ENCODE measurements at places on chromosomes 1 and 21.

DNA sequence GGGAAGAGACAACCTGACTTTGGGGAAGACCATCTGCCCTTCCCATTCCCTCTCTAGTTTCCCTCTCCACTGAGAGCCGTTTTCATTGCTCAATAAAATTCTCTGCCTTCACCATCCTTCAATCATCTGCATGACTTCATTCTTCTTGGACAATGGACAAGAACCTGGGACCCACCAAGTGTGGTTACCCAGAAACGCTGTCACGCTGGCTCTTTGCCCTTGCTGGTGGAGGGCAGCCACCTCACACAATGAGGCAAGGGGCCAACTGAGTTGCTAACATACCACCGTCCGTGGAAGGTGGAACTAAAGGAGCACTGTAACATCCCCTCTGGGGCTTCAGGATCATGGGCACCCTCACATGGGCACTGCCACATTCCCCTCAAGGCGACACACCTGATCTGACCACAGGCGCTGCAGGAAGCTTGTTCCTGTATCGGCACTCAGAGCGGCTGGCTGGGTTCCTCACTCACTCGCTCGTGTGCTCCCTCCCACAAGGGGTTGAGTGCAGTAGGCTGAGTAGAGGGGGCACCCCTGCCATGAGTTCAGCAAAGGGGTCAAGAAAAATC, 652.4 kb downstream of the PLPP3 start:
- DNase-seq, result no peak

DNA sequence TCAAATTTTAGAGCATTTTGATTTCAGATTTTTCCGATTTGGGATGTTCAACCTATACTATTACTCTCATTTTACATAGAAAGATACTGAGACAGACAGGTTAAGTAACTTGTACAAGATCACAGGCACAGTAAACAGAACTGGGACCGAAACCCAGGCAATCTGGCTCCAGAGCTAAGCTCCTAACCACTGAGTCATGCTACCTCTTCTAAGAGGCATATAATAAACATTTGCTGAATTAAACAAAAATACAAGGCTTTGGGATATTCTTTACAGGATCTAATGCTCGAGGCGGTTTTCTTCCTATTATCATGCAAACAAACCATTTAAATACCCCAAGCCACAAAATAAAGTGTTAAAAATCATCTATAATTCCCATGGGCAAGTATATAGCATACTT, 50.3 kb downstream of the MCOLN2 start:
- DNase-seq, result no peak

GRCh38 chr1:43419627-43420425, 30.1 kb downstream of the SZT2 start:
- DNase-seq, result no peak

DNA sequence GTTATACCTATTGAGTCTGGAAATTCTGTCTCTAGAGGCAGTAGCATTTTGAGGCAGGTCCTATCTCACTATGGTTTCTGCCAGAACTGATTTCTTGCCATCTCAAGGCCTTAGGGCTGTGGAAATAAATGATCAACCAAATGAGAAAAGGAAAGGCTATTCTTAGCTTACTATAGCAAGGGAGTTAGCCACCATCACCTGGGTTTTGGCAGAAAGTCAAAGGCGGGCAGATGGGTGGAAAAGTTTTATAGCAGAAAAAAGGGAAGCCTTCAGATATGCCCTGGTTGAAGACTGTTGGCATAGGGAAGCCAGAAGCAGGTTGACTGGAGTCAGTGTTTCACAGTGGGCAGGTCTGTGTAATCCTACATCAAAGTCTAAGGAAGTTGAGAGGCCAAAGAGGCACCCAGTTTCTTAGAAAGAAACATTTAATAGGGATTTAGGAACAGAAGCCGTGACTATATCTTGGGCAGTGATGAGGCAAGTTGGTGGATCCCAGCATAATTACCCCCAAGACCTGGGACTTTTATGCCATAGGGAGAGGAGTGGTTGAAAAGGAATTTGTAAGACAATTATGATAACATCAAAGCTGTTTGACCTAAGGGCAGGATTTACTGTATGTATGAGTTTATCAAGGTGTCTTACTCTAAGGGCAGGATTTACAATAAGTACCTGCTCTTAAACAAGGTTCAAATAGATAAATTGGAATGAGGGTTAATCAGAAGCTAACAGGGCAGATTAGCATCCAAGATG, 29.7 kb downstream of the CTH start:
- no peak for DNase-seq

GRCh38 chr1:39732730-39733129, 6.0 kb upstream of the PPIE start:
- no peak for DNase-seq

GRCh38 chr1:6342056-6342455, 51.5 kb downstream of the ACOT7 start:
- no peak for DNase-seq

DNA sequence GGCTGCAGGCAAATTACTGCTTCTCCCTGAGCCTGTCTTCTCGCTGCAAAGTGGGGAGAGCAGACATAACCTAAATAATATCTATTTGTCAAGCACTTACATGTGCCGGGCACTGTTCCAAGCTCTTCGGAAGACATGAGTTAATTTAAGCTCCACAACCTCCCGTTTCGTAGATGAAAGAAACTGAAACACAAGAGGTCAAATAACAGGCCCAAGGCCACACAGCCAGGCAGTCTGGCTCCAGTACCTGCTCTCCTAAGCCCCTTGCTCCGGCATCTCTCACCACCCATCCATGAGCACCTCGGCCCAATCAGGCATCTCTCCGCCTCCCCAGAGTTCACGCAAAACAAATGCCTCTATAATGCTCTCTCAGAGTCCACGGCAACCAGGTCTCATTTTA, 65.4 kb downstream of the TAS1R2 start:
- no peak for DNase-seq
